ENCODE measurements at places on chromosomes 2 and 18.

- no peak for DNase-seq
Measured at GRCh38 chr2:198188982-198189381, 384.6 kb downstream of the PLCL1 start.

DNA sequence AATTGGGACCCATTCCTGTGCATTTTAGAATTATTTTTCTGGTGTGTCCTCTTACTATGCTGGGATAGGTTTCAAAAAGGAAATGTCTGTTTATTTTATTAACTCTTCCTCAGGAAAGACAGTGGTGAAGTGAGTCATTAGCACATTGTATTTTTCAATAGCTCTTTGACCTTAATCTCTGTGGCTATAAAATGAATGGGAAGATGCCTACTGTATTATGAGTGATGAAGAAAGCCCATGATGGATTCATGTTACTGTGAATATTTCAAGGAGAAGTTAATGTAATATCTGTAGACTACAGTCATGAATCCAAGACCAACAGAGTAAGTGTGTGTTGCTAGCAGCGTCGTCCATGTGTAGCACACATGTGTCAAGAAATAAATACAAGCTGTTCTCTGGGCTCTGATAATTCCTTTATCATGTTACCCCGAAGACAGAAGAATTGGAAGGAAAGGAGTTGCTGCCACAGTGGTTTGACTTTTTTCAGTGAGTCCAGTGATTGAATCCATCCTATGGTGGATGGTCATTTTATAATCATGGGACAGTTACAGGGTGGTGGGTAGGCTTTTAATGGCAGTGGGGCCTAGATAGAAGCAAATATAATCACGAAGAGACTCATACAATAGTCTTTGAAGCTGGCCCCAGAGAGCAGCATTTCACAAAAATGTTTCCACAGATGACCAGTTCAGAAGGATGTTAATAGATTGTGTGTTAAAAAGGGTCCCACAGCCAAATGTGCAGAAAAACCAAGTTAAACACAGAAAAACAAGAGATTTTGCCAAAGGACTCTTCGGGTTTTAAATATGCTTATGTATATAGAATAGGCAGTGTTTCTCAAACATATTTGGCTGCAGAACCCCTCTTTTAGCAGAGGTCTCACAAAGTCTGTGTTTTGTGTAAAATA is 239.7 kb upstream of the RASGRP3 start:
- no peak for DNase-seq

GRCh38 chr2:100195942-100196341 is 53.6 kb upstream of the AFF3 start:
- no peak for DNase-seq

DNA sequence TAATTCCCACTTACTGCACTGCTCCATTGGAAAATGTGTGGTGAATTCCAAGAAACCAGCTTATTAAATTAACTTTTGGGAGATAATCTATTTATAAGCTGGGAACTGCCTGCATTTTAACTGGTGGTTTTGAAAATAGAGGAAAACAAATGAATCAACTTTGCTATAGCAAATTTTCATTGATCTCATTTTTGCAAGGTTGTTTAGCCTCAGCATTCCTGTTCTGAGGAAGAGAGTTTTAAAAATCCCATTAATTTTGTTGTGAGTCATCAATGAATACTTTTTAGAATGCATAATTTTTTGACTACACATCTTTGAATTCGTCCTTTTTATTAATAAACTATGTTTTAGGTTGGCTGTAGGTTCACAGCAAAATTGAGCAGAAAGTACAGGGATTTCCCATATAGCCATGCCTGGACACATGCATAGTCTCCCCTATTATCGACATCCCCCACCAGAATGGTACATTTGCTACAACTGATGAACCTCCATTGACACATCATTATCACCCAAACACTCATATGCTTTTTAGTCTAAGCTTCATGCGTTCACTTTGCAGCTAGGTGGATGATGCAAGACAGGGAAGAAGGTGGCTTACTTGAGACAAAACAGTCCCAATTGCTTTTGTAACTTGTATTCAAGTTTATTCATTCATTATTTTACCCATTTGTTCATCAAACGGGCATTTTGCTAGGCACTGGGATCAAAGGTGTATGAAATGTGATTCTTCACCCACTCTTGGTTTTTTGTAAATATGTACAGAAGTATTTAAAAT is 106.9 kb downstream of the ZNF521 start:
- no peak for DNase-seq

DNA sequence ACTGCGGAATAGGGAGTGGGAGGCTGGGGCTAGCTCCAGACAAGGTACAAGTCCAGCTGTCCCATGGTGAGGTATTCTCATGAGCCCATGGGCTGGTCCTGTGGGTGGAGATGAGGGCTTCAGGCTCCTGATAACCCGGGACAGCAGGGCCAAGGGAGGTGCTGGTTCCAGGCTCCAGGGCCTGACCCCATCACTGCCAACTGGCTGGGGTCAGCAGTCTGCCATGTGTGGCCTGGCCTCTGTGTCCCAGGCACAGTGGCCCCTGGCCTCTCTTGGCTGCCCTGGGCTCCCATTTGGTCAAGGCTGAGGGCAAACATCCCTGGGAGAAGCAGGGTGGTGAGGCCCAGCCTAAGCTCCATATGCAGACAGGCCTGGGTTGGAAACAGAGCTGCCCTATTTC is 966 bp upstream of the OXER1 start:
- DNase-seq = no peak

DNA sequence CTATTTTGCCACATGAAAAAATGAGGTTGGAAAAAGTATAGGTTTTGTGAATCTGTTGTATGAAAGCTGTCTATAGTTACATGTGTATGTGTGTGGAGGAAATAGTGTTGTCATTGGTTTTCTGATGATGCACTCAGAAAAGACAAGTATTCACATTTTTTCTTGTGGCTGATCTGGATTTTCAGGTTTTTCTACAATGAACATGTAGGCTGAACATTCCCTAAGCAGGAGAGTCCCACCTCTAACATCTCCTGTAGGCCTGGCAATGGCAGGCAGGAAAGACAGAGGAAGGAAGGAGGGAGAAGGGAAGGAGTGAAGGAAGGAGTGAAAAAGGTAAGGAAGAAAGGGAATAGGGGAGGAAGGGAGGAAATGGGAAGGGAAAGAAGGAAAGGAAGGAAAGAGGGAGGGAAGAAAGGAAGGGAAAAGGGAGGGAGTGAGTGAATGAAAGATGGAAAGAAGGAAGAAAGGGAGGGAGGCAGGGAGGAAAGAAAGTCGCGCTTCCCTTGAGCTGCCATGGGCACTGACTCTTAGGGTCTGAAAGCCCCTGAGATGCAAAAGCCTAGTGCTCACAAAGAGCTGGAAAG is 495 bp upstream of the IL36RN start:
- no peak for DNase-seq

GRCh38 chr2:105887256-105887655 is 142.5 kb downstream of the NCK2 start:
- no peak for DNase-seq

- no peak for DNase-seq
Measured at GRCh38 chr2:230692760-230693159, 19.9 kb upstream of the CAB39 start.

- DNase-seq = no peak
Measured at GRCh38 chr2:24435391-24436316, 55.4 kb upstream of the NCOA1 start.

- no peak for DNase-seq
Measured at GRCh38 chr18:8468191-8468590, 141.0 kb upstream of the RAB12 start.

DNA sequence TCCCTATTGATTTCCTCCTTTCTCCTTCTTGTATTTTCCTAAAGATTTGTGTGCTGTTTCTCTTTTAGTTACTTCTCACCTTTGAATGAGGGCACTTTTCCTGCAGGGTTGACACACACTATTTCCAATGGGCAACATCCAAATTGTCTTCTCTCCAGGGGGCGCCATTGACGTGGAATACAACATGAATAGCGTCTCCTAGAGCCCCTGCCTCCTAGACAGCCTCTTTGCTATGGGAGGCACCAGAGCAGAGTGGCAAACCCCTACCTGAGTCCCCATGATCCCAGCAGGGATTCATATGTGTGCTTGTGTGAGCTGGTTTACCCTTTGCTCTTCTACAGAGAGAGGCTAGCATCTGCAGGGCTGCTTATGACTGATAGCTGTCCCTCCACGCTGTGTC is 61.3 kb upstream of the ITSN2 start:
- DNase-seq = no peak

- DNase-seq = no peak
Measured at GRCh38 chr2:48397281-48397680, 132.7 kb upstream of the STON1 start.

GRCh38 chr2:144587306-144587705 is 67.4 kb upstream of the ZEB2 start:
- no peak for DNase-seq
